ENCODE measurements at places on chromosomes 13 and 19. TPM values are rescaled to one million over a fixed set of nuclear protein-coding genes. Genes with fewer than 3 reads are reported as not detected.

Gene THSD8
- 13.2 TPM for total RNA-seq

Gene ACOD1
- total RNA-seq, result not detected

Gene CYP4F3
- total RNA-seq, result not detected

Gene ZFR2
- not detected for total RNA-seq

Gene COL5A3
- total RNA-seq, result not detected

Gene NLRP11
- not detected for total RNA-seq

Gene OLFM2
- total RNA-seq, result 0.91 TPM

Gene MAP4K1
- total RNA-seq, result 1.2 TPM

Gene ZNF563
- 1.1 TPM for total RNA-seq

Gene RAB4B
- 33.6 TPM for total RNA-seq

Gene CCDC169
- 2.5 TPM for total RNA-seq

Gene SHISA2
- total RNA-seq, result 2.5 TPM

Gene KLF1
- total RNA-seq, result not detected

Gene RASL11A
- 1.3 TPM for total RNA-seq

Gene NKG7
- total RNA-seq, result not detected

Gene ITM2B
- total RNA-seq, result 245 TPM

Gene SIGLEC12
- not detected for total RNA-seq

Gene PCDH20
- not detected for total RNA-seq

Gene GRK1
- total RNA-seq, result not detected

Gene VAV1
- not detected for total RNA-seq

Gene ZNF253
- total RNA-seq, result 8.4 TPM

Gene TINCR
- total RNA-seq, result not detected

Data from endothelial cell of umbilical vein (primary cell).